NCI-H2029 treated with DMSO at 0.1 percent for 48 hours (cell line): ENCODE measurements at places on chromosomes 11 and 22.
A peak's percentile ranks its signal among the peaks of the same experiment; 100 is the strongest.

GRCh38 chr22:45686836-45687235 lies 15.2 kb downstream of the ATXN10 start:
- no peak for DNase-seq

DNA sequence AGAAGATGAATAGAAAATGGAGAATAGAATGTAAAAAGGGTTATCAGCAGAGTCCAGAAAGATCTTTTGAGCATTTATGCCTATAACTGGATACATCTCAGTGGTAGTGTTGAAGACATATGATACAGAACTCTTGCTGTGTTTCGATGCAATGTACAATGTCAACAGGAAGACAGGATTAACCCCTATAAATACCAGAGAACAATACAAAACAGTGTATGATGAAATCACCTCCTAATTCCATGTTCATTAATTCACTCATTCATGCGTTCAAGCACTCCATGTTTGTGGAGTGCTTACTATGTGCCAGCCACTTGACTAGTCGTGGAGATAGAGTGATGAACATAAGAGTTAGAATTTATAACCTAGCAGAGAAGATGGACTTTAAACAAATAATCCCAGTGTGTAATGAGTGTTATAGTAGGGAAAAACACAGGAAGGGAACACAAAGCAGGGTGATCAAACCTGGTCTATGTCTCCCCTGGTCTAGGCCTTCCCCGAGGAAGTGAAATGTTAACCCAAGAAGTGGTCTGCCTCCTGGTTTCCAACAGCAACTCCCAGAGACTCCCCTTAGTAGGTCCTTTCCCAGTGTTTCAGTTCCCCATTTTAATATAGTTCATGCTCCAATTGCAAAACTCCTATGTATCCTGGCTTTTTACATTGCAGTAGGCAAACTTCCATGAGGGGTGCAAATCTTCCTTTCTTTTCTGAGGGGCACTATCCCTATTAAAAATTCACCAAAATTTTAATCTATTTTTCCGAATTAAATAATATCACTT lies 9.1 kb upstream of the SESN3 start:
- no peak for DNase-seq

DNA sequence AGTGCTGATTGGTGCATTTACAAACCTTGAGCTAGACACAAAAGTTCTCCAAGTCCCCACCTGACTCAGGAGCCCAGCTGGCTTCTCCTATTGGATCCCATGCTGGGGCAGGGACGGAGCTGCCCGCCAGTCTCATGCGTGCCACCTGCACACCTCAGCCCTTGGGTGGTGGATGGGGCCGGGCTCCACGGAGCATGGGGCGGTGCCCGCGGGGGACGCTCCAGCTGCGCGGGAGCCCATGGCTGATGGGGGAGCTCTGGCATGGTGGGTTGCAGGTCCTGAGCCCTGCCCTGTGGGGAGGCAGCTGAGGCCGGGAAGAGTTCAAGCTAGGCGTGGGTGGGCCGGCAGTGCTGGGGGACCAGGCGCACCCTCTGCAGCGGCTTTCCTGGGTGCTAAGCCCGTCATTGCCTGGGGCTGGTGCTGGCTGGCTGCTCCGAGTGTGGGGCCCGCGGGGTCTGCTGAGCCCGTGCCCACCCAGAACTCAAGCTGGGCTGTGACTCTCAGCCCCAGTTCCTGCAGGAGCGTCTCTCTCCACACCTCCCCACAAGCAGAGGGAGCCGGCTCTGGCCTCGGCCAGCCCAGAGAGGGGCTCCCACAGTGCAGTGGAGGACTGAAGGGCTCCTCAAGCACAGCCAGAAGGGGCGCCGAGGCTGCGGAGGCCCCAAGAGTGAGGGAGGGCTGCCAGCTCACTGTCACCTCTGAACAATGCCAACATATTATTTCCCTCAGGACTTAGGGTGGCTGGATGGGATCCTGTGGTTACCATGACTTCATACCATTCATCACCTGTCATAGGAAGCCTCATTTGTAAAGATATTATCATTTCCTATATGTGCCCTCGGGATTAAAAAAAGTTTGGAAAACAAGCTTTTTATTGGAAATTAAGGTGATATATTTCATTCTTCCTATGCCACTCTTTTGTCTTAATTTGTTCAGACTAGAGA lies 688.7 kb downstream of the ETS1 start:
- DNase-seq, result no peak

- no peak for DNase-seq
Observed at GRCh38 chr11:35927682-35928081, 16.2 kb upstream of the LDLRAD3 start.

DNA sequence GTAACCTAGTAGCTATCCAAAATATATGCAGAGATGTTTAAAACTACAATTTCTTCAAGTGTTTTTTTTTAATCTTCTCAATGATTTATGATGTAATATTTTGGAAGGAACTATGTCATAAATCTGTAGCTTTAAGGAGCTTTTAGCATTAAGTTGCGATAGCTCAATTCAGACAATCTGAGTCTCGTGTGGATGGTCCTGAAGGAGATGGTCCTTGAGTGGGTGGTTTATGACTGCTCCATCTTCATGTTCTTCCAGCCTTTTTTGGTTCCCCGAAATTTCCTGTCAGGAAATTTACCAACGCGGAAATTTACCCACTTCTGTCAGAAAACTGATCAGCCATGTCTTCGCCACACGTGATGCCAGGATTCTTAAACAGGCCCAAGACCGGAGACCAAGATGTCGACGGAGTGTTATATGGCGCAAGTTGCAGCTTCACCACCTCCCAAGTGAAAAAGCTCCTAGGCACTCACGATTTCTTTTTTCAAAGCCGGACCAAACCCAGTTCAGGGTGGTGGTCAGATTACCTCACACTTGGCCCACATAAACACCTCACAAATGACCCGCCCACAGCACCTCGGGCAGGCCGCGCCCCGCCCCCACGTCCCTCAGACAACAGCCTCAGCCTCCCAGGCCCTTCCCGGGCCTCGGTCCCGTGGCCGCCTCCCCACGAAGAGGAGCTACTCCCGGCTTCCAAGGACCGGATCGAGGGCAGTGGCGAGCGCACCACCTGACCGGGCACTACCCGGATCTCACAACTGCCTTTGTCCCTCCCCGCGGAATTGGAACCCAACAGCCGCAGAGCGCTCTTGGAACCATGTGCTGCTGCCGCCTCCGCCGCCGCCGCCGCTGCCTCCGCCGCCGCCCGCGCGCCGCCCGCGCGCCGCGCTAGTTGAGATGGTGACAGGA lies at the start of gene MORC2:
MORC2 (minus strand) TSS at position 760 of the 909 bp plus-strand sequence. CDS start 885 bp downstream, outside the sequence.
- peak; percentile 55 for DNase-seq

DNA sequence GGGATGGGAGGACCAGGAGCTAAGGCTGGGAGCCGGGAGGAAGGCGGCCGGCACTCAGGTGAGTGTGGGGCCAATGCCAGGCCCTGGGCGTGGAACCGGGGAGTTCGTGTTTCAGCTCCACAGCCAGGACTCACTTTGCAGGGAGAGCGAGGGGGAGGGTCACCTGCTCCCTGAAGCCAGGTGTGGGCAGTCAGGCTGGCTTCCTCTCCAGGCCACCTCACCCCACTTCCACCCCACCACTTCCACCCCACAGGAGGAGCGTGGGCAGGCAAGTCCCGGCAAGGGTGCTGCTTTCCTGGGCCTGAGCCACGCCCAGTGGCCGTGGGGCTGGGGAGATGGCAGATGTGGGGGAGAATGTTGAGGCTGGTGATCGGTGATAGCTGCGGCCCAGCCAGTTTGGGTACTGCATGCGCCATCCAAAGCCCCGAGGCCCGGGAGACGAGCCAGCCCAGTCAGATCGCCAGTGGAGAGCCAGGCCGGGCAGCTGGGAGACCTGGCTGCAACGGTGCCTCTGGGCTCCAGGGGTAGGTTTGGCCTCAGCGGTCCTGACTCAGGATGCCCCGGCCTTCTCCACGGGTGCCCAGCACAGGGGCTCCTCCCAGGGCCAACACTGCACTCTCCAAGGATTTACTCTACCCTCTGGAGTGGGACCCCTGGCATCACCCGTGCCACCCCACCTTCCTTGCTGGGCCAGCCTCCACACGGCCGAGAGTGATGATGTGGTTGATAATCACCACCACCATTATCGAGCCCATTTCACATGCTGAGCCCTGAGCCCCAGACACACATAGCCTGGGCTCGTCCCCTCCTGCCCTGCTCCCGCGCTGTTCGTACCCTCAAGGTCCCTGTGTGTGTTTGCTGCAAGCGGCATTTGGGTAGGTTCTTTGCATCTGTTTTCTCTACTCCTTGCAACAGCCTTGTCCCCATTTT lies 93.8 kb downstream of the WNT7B start:
- no peak for DNase-seq

- peak; percentile 88 for DNase-seq
Observed at GRCh38 chr11:20000351-20001134, 159.7 kb downstream of the DBX1 start.

DNA sequence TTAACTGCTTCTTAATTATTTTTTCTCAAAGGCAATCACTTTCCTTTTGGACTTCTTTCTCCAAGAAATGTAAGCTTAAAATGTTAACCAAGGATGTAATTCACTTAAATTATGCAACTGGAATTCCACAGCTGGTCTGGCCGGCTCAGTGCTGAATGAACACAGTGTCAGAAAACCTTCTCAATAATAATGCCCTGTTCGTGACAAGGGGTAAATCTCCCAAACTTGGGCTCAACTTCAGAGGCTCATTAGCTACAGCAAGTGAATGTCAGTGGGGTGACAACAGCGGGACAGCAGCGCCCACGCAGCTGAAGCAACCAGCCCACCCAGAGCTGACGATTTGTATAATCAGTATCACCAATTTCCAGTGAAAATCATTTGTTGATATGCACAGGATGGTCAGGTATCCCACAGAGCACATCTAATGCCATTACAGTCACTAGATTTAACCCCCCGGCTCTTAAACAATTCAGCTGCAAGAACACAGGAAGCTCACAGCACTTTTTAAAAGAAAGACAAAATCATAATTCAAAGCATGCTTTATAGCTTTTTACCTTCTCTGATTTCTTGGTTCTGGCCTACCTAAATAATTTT lies 704.8 kb downstream of the DLG2 start:
- DNase-seq, result no peak

GRCh38 chr11:103735497-103736032 lies 300.9 kb upstream of the DDI1 start:
- DNase-seq, result no peak

- DNase-seq, result no peak
Observed at GRCh38 chr11:132632641-132633124, 899.6 kb downstream of the OPCML start.

- DNase-seq, result no peak
Observed at GRCh38 chr22:22711532-22711913, 67.1 kb downstream of the GGTLC2 start.

GRCh38 chr22:27982630-27983180 lies 63.6 kb upstream of the PITPNB start:
- DNase-seq, result no peak

GRCh38 chr11:73388265-73389133 lies 12.3 kb downstream of the RELT start:
- DNase-seq, result no peak

DNA sequence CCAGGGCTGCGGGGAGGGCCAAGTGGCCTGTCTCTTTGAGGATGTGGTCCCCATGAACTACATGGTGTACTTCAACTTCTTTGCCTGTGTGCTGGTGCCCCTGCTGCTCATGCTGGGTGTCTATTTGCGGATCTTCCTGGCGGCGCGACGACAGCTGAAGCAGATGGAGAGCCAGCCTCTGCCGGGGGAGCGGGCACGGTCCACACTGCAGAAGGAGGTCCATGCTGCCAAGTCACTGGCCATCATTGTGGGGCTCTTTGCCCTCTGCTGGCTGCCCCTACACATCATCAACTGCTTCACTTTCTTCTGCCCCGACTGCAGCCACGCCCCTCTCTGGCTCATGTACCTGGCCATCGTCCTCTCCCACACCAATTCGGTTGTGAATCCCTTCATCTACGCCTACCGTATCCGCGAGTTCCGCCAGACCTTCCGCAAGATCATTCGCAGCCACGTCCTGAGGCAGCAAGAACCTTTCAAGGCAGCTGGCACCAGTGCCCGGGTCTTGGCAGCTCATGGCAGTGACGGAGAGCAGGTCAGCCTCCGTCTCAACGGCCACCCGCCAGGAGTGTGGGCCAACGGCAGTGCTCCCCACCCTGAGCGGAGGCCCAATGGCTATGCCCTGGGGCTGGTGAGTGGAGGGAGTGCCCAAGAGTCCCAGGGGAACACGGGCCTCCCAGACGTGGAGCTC lies 13.5 kb downstream of the ADORA2A start:
- no peak for DNase-seq

- DNase-seq, result peak; percentile 15
Observed at GRCh38 chr11:16925561-16926065, 88.6 kb downstream of the PLEKHA7 start.

- DNase-seq, result no peak
Observed at GRCh38 chr11:79747406-79747805, 306.6 kb upstream of the TENM4 start.

- no peak for DNase-seq
Observed at GRCh38 chr11:33542921-33543320, 157.7 kb downstream of the C11orf91 start.

DNA sequence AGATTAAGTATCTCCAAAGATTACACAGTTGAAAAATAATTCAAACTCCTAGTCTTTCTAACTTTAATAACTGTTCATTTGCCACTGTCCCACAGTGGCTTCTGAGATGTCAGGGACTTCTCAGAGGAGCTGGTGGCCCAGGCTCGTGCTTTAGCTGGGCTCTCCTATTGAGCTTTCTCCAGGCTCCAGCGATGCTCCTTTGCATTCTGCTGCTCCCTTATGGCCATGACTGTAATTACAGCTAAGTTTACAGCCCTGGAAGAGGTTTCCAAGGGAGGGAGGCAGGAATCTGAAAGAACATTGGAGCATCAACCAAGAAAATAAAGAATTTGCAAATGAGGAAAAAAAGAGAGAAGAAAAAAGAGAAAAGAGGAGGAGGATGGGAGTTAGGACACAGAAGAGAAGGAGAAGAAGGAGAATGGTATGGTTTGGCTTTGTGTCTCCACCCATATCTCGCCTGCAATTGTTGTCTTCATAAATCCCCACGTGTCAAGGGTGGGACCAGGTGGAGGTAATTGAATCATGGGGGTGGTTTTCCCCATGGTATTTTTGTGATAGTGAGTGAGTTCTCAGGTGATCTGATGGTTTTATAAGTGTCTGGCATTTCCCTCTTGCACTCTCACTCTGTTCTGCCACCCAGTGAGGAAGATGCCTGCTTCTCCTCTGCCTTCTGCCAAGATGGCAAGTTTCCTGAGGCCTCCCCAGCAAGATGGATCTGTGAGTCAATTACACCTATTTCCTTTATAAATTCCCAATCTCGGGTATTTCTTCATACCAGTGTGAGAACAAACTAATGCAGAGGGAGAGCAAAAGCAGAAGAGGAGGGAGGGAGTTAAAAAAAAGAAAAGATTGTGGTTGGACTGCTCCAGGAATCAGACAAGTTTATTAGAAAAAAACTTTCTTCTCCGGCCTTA lies 857.0 kb downstream of the KCNA4 start:
- DNase-seq, result peak; percentile 11

DNA sequence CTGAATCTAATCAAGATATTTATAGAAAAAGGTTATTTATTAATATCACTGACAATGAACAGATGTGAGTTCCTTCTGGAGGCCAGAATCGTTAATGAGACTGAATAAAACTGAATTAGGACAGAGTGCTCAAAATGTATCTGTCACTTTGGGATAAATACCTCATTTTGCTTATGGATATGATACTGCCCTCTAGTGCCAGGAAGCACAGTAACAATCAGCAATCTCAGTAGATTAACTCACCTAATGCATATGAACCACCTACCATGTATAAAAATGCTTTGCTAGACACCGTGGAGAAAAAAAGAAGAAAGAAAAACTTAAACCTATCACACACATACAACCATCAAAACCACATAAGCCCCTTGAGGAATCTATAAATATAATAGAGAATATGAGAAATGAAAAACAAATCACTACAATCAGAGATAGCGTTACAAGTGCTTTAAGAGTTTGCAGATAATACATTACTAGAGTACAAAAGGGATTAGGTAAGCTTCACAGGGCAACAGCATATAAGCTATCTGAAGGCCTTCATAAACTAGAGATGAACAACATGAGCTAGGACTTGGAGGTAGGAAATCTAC lies 117.4 kb downstream of the SGSM3 start:
- peak; percentile 13 for DNase-seq
